A172 (cell line): ENCODE measurements at places on chromosomes 3 and 15. TPM values are rescaled to one million over a fixed set of nuclear protein-coding genes. Genes with fewer than 3 reads are reported as not detected.

Gene PAQR5
- total RNA-seq, result 5.3 and 9.2 TPM in 2 replicates

Gene GOLGA8G
- not detected in 2 replicates for total RNA-seq

- no peak for DNase-seq
Observed at GRCh38 chr3:37170060-37170459, 4.3 kb downstream of the LRRFIP2 start.

DNA sequence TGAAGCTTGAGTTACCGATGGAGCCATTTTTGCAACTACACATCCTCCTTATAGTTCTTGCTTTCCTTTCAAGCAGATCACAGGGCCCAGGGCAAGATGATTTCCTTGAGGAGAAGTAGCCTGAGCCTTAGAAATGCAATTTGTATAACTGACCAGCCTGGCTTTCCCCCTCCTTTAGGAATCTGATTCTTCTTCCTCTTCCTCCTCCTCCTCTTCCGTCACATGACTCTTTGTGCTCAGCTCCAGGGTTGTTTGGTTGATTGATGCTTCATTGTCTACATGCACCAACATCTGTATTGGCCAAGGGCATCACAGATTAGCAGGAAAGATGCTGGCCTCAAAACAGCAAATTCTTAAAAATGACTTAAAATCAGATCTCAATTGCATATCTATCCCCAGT, 3.3 kb downstream of the SNAPC5 start:
- no peak for DNase-seq

DNA sequence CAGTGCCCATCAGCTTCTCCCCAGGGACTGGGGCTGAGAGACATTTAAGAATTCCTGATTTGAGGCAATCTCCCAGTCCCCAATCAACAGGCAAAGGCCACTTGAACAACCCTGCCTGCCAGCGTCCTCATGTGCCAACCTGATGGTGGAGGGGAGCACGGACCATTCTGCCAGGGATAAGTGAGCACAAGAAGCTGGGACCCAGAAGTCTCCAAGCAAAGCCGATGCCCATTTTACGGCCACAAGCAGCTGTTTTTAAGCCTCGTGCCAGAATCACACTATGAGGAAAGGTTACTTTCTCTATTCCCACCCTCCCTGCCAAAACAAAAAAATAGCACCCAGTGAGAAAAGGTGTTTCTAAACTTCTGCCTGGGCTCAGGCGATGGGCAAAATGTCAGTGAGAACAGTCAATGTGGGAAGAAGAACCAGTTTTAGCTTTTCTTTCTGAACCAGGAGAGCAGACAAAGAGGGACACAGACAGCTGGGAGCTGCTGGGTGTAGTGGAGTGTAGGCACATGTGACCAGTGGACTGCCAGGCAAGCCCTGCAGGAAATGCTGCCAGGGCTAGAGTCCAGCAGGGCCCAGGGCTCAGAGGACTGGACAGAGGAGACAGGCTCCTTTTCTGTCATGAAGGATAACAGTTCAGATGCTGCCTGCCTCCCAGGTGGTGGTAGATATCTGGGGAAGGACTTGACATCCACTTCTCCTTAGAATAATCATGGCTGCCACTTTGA, 57.7 kb downstream of the ATP2B2 start:
- DNase-seq, result no peak

DNA sequence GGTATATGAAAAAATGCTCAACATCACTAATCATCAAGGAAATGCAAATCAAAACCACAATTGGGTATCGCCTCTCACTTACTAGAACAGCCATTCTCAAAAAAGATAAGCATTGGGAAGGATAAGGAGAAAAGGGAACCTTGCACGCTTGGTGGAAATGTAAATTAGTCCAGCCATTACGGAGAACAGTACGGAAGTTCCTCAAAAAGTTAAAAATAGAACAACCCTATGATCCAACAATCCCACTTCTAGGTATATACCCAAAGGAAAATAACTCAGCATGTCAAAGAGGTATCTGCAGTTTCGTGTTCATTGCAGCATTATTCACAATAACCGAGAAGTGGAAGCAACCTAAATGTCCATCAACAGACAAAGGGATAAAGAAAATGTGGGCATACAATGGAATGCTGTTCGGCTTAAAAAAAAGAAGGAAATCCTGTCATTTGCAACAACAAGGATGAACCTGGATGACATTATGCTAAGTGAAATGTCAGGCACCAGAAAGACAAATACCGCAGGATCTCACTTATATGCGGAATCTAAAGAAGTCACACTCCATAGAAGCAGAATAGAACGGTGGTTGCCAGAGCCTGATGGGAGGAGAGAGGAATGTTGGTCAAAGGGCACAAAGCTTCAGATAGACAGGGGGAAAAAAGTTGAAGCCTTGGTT, 11.7 kb upstream of the CMTM7 start:
- no peak for DNase-seq

Gene TRANK1
- total RNA-seq, result 3.8 and 7.0 TPM in 2 replicates

Gene EOMES
- total RNA-seq, result 0.09 TPM in 1 of 2 replicates, not detected in the other

GRCh38 chr3:16364963-16365362, 100.0 kb downstream of the OXNAD1 start:
- no peak for DNase-seq

DNA sequence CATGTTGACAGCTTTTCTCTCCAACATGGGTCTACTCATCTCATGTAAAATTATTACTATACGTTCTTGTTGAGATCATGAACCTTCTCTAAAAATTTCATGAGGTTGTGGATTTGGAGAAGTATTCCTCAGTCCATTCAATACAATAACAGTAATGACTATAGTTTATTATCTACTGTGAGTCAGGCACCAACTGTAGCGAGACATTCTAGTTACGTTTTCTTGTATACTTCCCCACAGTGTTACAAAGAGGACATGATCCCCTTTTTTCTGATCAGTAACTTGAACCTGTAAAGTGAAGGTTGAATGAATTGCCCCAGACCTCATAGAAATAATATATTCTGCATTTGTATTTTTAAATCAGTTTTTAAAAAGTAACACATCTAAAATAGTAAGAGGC, 76.4 kb downstream of the AKAP13 start:
- no peak for DNase-seq

DNA sequence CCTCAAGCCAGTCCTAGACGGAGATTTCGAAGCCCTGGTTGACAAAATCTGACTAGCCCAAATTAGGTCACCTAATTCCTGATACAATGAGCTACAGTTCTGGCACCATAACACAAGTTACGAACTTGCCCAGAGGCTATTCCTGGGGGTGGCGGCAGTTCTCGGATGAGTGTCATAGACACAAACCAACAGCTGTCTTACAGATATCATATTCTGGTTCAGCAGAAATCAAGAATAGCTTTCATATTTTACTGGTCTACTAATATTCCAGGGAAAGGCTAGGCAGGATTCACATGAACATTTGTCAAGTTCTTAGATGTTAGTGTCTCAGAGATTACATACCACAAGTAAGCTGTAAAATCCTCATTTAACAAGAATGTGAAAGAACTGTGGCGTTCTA, 8.8 kb downstream of the ANAPC13 start:
- DNase-seq, result no peak

DNA sequence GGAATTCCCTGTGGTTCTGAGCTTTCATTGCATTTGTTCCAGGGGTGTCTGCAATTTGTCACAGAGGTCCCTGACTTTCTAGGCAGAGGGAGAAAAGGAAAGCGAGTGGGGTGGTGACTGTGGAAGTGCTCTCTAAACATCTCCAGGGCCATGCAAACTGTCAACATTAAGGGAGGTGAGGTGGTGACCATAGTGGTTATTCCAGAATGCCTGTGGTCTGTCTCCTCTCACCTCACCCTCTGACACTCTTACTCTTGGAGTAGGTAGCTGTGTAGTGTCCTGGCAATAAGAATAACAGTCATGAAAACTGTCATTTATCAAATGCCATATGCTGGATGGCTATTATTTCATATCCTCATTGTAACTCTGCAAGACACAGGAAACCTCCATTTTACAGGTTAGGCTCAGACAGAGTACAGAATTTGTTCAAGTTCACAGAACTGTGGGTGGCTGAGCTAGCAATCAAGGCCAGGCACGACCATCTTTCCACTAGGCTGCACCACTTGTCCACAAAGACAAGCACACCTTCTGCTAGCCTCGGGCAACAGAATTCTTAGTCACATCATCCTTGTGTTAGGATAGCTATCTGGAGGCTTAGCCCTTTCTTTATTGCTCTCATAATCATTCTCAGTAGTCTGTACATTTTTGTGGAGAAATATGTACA, 179.4 kb downstream of the CD47 start:
- no peak for DNase-seq

GRCh38 chr3:162517110-162517509, 1020.5 kb downstream of the OTOL1 start:
- DNase-seq, result no peak

- DNase-seq, result no peak
Observed at GRCh38 chr15:93185796-93186195, 96.8 kb upstream of the RGMA start.

DNA sequence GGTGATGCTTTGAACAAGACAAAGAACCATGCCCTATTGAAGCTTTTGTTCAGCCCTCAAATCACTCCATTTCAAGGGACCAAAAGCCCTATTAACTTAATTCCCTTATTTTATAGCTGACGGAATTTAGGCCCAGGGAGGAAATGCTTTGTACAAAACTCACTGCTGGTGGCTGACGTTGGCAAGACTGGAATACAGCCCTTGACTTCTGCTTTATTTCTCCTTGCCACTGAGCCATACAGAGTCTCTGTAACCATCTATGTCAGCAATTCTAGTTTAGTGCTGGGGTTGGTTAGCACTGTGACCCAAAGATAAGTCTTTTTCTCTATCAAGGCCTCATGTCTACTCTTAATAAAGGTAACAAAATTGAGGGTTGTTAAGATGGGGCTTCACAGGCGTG, 316.1 kb upstream of the TPRG1 start:
- no peak for DNase-seq

DNA sequence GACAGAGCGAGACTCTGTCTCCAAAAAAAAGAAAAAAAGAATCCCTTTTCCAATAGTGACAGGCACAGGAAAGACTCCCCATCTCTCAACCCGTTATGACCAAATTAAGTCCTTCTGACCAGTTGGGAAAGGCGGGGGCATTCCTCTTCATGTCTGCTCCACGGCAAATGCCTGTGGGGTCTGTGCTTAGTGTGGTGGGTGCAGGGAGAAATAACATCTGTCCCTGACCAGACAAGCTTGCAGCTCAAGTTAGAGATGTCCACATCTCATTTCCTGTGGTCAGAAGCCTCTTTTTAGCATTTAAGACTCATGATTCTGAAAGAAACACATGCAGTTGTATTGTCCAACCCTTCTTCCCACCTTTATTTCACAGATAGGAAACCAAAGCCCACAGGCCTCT, 16.2 kb downstream of the PLA1A start:
- no peak for DNase-seq
